Caco-2 (cell line): ENCODE measurements at places on chromosomes 7 and 10.

- no peak overlapping the region for H3K4me3 ChIP-seq
- no peak overlapping the region for H3K27ac ChIP-seq
- DNase-seq, result no peak
- H3K4me1 ChIP-seq, result no peaks in the 10 kb centered on the region
Measured at GRCh38 chr10:26544932-26545331, 106.8 kb downstream of the APBB1IP start.

GRCh38 chr10:13503745-13504463 lies 24.9 kb downstream of the BEND7 start:
- H3K4me1 ChIP-seq, result no peaks in the 10 kb centered on the region; the same call in 1 of the 2 replicates
- no peaks in the 10 kb centered on the region for H3K27me3 ChIP-seq
- DNase-seq, result no peak
- no peak overlapping the region for H3K4me3 ChIP-seq

DNA sequence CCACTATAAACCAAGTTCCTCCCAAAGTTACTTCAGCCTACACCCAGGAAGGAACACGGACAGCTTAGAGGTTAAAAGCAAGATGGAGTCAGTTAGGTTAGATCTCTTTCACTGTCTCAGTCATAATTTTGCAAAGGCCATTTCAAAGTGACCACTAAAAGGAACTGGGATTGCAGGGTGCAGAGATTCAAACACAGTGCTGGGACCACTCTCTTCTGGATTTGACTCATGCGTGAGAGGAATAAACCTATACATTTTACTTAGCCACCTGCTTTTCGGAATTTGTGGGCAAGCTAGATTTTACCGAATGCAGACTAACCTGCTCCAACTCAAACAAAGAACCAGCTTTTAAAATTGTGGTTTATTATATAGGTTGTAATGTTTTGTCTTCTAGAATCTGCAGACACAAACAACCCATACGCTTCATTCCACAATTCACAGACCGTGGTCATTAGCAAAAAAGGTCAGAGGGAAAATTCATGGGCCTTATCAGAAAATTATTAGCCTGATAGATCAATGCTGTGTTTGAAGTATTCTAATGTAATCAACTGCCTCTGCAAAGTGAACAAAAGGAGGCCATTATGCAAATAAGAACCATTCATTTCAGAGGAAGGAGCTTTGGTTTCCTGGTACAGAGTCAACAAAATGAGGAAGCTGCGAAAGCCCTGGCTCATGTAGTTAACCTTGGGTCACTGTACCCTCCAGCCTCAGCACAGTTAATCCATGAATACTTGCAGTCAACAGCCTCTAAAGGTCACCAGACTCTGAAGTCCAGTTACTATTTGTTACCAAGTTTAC lies 342.7 kb upstream of the KLF6 start:
- no peaks in the 10 kb centered on the region for H3K27me3 ChIP-seq
- no peak overlapping the region for H3K4me3 ChIP-seq
- no peak for DNase-seq
- no peaks in the 10 kb centered on the region for H3K4me1 ChIP-seq

GRCh38 chr10:68099736-68100135 lies 9.6 kb upstream of the MYPN start:
- no peak overlapping the region for H3K4me3 ChIP-seq
- DNase-seq, result no peak
- no peaks in the 10 kb centered on the region for H3K27me3 ChIP-seq
- no peaks in the 10 kb centered on the region for H3K36me3 ChIP-seq

DNA sequence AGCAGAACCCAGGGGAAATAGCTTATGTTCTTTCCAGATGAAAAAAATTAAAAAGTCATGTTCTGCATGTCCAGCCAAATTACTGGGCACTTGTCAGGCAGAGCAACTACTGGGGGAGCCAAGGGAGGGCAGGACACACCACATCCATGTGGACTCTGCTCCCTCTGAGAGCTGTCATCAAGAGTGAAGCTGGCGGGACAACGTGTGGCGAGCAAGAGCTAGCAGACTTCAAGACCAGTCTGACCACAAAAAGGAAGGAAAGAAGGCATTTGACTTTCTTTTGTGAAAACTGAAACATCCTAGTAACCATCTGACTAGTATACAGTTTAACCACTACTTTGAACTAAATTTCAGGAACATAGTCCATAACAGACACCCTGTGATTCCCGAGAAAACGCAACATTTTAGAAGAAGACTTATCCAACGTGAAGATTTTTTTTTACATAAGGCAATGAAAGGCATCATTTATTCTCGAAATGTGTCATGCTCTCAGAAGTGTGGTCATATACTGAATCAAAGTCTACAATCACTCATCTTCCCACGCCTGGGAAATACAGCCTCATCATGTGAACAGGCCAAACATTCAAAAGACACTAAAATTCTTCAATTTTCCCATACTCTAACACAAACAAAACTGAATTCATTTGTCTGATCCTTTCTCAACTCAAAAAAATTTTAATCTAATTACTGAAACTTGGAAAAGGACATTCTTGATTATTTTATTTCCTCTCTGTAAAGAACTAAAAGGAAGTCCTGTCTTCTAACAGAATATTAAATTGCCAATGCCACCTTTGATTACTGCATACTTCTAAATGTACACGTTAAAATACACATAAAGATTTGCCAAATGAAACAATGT lies 15.5 kb downstream of the CYTH3 start:
- no peak overlapping the region for H3K27ac ChIP-seq
- no peaks in the 10 kb centered on the region for H3K36me3 ChIP-seq
- peak; percentile 31 for DNase-seq
- H3K4me3 ChIP-seq, result no peak overlapping the region

DNA sequence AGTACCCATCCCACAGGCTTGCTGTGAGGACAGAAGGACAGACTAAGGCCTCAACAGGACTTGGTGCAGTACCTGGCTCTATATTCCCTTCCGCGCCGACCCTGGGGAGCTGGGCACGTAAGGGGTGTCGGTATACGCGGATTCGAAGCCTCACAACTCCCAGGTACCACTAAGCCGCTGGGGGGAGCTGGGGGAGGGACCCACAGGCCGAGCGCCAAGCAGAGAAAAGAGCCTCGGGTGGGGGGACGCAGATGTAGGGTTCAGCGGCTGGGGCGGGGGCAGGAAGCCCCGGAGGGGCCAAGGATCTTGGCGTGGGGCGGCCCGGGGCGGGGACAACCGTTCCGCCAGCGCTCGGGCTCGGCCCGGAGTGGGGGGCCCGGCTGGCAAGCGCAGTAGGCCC lies 126.4 kb upstream of the ZNF746 start:
- no peaks in the 10 kb centered on the region for H3K27me3 ChIP-seq
- DNase-seq, result peak; percentile 49
- H3K4me3 ChIP-seq, result peak overlapping the region; percentile 89
- peak overlapping the region; percentile 90 for H3K27ac ChIP-seq
- no peaks in the 10 kb centered on the region; the same call in 1 of the 2 replicates for H3K36me3 ChIP-seq

GRCh38 chr7:15954671-15955354 lies 268.3 kb upstream of the MEOX2 start:
- no peak overlapping the region for H3K27ac ChIP-seq
- no peak overlapping the region for H3K4me3 ChIP-seq
- H3K27me3 ChIP-seq, result no peaks in the 10 kb centered on the region

DNA sequence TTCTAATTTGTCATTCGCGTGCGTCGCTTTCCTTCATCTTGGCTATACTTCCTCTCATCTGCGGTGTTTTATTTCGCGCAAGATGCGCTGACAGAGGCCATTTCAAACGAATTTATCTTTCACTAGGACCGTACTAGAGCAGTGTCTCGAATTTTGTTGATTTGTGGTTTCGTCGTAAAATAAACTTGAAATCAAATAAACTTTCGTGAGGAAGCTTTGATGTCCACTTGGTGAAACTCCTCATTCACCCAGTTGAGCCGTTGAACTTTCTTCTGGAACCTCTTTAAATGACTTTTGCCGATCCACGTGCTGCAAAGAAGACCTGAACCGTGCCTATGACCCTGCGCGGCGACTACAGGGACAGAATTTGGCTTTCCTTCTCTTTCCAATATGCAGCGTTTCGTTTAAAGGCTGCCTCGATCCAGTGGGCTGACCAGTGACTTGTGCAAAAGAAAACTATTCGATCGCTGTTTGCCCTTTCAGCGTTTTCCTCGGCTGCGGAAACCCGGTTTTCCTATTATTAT lies 163.9 kb upstream of the PPP1R3A start:
- H3K36me3 ChIP-seq, result no peaks in the 10 kb centered on the region
- H3K4me1 ChIP-seq, result peaks cover 5% of the 10 kb centered on the region; the same call in 1 of the 2 replicates
- peaks cover 13% of the 10 kb centered on the region for H3K27me3 ChIP-seq
- no peak overlapping the region for H3K4me3 ChIP-seq
- no peak overlapping the region for H3K27ac ChIP-seq

- H3K4me1 ChIP-seq, result peaks cover 18% of the 10 kb centered on the region
- H3K27ac ChIP-seq, result peak overlapping the region; percentile 100
- H3K4me3 ChIP-seq, result peak overlapping the region; percentile 72
- H3K36me3 ChIP-seq, result no peaks in the 10 kb centered on the region; the same call in 1 of the 2 replicates
Measured at GRCh38 chr7:156640949-156641485, 443 bp downstream of the RNF32 start.

GRCh38 chr7:8160779-8161345 lies 101.1 kb downstream of the ICA1 start:
- no peak overlapping the region for H3K27ac ChIP-seq
- no peaks in the 10 kb centered on the region for H3K4me1 ChIP-seq
- no peaks in the 10 kb centered on the region for H3K36me3 ChIP-seq
- DNase-seq, result no peak
- H3K27me3 ChIP-seq, result no peaks in the 10 kb centered on the region

DNA sequence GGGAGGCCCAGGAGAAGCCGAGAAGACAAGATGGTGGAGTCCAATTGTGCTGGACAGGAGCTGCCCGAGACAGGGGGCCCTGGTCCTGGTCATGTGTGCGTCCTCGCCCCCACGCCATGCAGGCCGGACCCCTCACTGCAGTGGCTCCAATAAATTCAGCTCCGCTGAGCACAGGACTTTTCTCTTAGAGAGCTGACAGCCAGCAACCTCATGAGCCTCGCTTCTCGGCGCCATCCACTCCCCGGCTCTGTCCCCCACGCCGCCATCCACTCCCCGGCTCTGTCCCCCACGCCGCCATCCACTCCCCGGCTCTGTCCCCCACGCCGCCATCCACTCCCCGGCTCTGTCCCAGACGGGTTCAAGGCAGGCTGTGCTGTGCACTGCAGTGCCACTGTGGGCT lies 2.8 kb upstream of the UTF1 start:
- no peaks in the 10 kb centered on the region for H3K36me3 ChIP-seq
- no peak overlapping the region for H3K4me3 ChIP-seq
- DNase-seq, result no peak
- H3K4me1 ChIP-seq, result no peaks in the 10 kb centered on the region
- no peak overlapping the region for H3K27ac ChIP-seq

GRCh38 chr10:70830164-70830563 lies 14.4 kb downstream of the SGPL1 start:
- peaks cover 46% of the 10 kb centered on the region for H3K4me1 ChIP-seq
- H3K36me3 ChIP-seq, result peaks cover 2% of the 10 kb centered on the region; the same call in 1 of the 2 replicates
- no peak overlapping the region for H3K27ac ChIP-seq
- H3K27me3 ChIP-seq, result no peaks in the 10 kb centered on the region
- H3K4me3 ChIP-seq, result no peak overlapping the region
- no peak for DNase-seq

DNA sequence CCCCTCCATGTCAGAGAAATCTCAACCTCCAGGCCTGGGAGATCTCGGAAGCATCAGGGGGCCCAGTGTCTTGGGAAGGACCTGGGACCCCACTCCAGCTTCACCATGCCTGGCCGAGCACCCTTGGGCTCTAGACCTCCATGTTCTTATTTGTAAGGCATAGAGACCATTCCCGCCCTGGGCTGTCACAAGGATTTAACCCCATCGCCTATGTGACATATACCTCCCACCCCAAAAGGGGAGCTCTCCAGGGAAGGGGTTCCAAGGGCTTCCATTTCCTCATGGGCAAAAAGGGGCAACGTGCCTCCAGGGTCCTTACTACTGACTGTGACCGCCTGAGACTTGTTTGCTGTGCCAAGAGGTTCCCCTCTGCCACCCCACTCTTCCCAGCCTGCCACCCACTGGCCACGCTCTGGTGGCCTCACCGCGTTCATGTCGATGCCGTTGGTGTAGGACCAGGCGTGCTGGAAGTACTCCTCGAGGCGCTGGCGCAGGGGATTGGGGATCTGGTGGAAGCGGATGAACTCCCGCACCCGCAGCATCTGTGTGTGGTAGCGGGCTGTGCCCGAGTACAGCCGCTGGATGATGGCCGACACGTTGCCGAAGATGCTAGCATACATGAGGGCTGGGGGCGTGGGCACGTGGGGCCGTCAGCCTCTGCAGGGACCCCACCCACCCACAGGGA lies 27.5 kb downstream of the KCNH2 start:
- peak; percentile 26 for DNase-seq
- H3K27ac ChIP-seq, result no peak overlapping the region
- H3K4me1 ChIP-seq, result no peaks in the 10 kb centered on the region

GRCh38 chr7:133071506-133071905 lies 10.4 kb downstream of the CHCHD3 start:
- H3K27me3 ChIP-seq, result no peaks in the 10 kb centered on the region
- no peak for DNase-seq
- no peaks in the 10 kb centered on the region for H3K36me3 ChIP-seq
- no peak overlapping the region for H3K27ac ChIP-seq

DNA sequence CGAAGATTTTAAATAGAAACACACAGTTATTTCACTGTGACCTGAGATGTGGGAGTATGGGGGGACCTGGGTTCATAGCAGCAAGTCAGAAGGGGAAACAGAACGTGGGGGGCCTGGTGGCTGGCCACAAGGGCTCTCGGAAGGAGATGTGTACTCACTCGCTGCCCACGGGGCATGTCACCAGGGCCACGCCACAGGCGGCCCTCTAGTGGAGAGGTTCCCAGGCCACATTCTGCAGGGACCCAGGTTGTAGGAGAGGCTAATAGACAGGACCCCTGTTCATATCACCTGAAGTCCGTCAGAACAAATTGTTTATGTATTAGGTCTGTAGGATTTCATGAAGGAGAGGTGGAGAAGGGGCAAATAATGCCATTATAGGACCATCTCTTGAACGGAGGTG lies 25.1 kb upstream of the SVOPL start:
- H3K36me3 ChIP-seq, result no peaks in the 10 kb centered on the region
- no peak overlapping the region for H3K27ac ChIP-seq
- H3K4me3 ChIP-seq, result no peak overlapping the region
- no peaks in the 10 kb centered on the region for H3K27me3 ChIP-seq

DNA sequence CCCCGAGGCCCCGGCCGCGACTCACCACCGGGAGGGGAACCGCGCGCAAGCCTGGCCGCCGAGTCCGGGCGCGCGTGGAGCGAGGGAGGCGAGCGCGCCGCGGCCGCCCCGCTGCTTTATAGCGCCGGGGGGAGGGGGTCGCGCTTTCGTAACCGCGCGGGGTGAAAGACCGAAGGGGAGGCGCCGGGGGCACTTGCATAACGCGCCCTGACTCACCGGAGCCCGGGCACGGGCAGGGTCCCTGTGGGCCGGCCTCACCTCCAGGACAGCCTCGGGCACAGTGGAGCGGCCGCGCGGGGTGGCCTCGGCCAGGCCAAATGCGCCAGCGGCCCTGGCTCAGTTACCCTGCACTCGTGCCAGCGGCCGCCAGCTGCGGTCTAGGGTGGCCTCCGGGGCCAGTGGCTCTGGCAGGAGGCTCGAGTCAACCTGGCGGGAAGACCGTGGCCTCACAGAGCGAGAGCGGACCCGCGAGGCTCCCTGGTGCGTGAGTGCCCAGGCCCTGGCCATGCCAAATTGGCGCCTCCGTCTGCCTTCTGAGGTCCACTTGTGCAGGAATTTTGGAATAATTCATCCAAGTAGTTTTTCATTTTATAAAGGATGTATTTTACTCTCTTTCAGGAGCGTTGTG lies at the start of gene RBP4:
Gene RBP4, minus strand, starts transcription at position 90 of the 628 bp plus-strand sequence. CDS start 207 bp downstream, outside the sequence.
- peak within 1 kb of the TSS; percentile 62 for H3K27ac ChIP-seq
- peak within 1 kb of the TSS; percentile 87 for H3K4me3 ChIP-seq
- H3K27me3 ChIP-seq, result no peaks in the 10 kb centered on the region
- DNase-seq, result peak; percentile 80
- H3K4me1 ChIP-seq, result peaks cover 22% of the 10 kb centered on the region
